Activated CD8-positive, alpha-beta T cell treated with anti-CD3 and anti-CD28 coated beads, Interleukin-2, amount 10 ng/mL, durations not matched to agents 7 days and 5 days (primary cell): ENCODE measurements at places on chromosomes 1 and 21.

DNA sequence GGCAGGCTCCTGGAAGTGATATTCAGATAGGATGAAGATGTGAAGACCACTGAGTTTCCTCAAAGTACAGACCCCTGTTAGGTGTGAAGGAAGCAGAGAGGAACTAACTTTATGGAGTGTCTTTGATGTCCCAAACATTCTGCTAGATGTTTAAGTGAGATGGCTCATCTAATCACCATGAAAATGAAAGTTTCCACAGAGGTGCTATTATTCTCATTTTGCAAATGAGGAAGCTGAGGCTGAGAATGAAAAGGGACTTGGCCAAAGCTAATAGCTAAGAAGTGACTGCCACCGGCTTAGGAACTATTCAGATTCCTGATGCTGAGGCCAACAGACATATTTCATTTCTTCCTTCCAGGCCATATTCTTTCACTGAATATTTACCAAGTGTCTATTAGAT lies 45.9 kb upstream of the WLS start:
- no peaks in the 10 kb centered on the region for H3K27me3 ChIP-seq
- no peak overlapping the region for H3K27ac ChIP-seq
- no peaks in the 10 kb centered on the region for H3K36me3 ChIP-seq
- H3K4me1 ChIP-seq, result no peaks in the 10 kb centered on the region

DNA sequence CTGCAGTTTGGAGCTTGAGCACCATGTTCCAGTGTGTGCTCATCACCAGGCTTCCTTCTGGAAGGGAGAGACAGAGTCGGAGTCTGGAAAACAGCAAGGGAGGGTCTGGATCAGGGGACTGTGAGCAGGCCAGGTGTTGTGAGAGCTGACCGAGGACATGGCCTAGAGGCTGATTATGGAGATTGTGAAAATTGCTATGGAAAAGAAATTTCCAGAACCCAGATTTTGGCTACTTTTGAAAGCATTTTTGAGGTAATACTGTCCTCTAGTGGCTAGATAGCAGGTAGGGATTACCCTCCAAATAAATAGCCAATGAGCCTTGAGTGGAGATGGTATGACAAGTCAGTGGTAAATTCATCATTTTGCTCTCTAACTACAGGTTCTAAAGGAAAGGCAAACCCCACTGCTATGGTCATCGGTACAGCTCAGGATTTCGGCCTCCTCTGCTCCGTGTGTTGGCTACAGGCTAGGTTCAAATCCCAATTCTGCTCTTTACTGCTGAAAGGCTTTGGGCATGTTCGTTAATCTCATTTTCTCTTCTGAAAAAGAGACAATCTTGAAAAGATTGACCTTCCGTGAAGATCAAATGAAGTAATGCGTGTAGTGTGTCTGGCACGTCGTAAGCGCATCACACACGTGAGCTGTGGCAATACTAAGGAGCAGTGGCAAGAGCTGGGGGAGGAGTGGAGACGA lies 1.0 kb upstream of the HAO2 start:
- DNase-seq, result no peak
- H3K27me3 ChIP-seq, result peaks cover 19% of the 10 kb centered on the region
- no peak overlapping the region for H3K4me3 ChIP-seq

DNA sequence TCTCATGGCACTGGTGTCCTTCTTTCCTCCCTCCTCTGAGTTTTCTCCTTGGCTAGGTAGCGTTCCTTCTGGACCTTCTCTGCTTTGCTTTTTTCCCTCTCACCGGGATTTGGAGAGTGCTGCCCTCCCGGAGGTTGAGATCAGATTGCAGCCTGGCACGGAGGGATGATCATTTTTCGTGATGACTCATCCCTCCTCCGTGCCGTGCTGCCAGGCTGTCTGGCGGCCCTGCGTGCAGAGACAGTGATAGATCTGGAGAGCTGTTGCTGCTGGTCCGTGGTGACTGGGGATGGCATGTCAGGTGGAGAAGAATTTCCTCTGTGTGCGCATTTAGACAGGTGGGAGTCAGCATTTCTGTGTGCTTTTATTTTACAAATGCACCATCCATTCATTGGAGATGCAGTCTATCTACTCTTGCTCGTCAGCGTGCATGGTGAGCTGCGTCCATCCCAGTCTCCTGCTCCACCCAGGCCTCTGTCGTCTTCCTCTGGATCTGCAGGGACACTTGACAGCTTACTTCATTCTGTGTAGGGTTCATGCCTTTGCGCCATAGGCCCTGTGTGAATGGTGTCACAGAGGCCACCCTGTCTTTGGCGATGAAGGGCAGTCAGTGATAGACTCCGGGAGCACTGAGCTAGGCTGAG lies 104.4 kb downstream of the PCBP3 start:
- no peaks in the 10 kb centered on the region for H3K27me3 ChIP-seq
- H3K4me1 ChIP-seq, result no peaks in the 10 kb centered on the region
- no peak overlapping the region for H3K4me3 ChIP-seq
- peaks cover 2% of the 10 kb centered on the region for H3K36me3 ChIP-seq
- DNase-seq, result no peak

GRCh38 chr1:178407655-178408054 lies 89.1 kb downstream of the CLEC20A start:
- no peak for DNase-seq
- H3K4me3 ChIP-seq, result no peak overlapping the region
- no peak overlapping the region for H3K27ac ChIP-seq
- H3K36me3 ChIP-seq, result no peaks in the 10 kb centered on the region
- H3K27me3 ChIP-seq, result no peaks in the 10 kb centered on the region

DNA sequence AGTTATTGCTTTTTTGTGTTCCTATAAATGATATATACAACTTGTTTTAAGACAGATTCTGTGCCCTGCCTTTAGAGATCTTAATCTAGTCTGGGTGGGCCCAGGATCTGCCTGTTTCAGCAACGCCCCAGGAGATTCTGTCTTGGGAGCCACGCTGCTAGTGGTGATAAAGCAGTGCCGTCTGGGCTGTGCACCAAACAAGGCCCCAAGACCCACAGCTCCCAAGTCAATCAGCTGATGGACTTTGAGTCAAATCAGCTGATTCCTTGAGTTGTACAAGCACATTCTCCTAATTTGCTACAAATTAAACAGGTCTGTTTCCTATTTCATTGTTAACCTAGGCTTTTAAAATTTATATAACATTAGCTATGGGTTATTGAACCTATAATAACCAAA lies 15.7 kb upstream of the SLC44A3 start:
- peaks cover 6% of the 10 kb centered on the region for H3K27me3 ChIP-seq
- H3K4me3 ChIP-seq, result no peak overlapping the region
- no peak overlapping the region for H3K27ac ChIP-seq
- no peak for DNase-seq

DNA sequence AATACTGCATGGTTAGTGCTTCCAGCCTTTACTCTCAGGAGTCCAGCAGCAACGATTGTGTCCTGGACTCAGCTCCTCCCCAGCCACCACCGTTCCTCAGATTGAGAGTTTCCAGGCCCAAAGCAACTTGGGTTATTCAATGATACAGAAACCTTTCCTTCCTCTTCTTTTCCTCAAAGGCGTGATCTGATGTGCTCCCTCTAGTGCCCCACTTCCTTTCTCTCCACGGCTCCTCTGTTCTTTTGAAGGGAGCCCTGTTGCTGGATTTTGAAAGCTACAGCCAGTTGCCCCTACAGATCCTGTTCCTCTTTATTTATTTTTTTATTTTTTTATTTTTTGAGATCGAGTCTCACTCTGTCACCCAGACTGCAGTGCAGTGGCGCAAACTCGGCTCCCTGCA lies 14.1 kb downstream of the CRP start:
- no peaks in the 10 kb centered on the region for H3K4me1 ChIP-seq
- peaks cover 14% of the 10 kb centered on the region for H3K27me3 ChIP-seq
- no peak for DNase-seq
- no peak overlapping the region for H3K27ac ChIP-seq

DNA sequence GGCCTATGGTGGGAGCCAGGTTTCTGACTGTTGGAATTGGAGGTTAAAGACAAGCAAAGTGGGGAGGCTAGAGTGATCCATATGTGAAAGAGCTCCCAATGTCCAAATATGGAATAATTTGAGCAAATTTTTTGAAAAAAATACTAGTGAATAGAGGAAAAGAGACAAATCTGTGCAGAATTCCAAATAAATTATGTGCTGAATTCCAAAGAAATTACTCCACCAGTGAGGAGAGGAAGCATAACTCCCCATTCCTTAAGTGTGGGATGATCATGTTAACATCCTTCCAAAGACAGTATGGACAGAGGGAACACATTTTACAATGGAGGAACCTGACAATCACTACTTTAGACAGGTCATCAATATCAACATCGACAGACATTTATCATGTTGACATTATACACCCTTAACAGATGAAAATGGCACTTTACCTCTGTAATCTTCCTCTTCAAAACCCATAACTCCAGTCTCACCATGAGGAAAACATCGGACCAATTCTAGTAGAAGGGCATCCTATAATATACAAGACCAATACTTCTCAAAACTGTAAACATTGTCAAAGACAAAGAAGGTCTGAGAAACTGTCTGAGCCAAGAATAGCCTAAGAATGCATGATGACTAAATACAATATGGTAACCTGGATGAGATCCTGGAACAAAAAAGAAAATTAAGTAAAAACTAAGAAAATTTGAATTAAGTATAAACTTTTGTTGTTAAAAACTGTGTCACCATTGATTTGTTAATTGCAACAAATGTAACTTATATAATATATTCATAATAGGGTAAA lies 71.5 kb upstream of the RGS4 start:
- no peaks in the 10 kb centered on the region for H3K4me1 ChIP-seq
- no peaks in the 10 kb centered on the region for H3K27me3 ChIP-seq
- H3K4me3 ChIP-seq, result no peak overlapping the region
- H3K36me3 ChIP-seq, result no peaks in the 10 kb centered on the region
- DNase-seq, result no peak

- H3K27me3 ChIP-seq, result peaks cover 31% of the 10 kb centered on the region
- no peak overlapping the region for H3K27ac ChIP-seq
- no peaks in the 10 kb centered on the region for H3K36me3 ChIP-seq
- no peak for DNase-seq
- H3K4me1 ChIP-seq, result no peaks in the 10 kb centered on the region
Observed at GRCh38 chr1:36709869-36710481, 227.3 kb upstream of the CSF3R start.

- no peak overlapping the region for H3K27ac ChIP-seq
- no peak for DNase-seq
- H3K36me3 ChIP-seq, result no peaks in the 10 kb centered on the region
- peaks cover 8% of the 10 kb centered on the region for H3K27me3 ChIP-seq
- no peaks in the 10 kb centered on the region for H3K4me1 ChIP-seq
Observed at GRCh38 chr1:115210302-115210711, 121.0 kb upstream of the TSPAN2 start.

DNA sequence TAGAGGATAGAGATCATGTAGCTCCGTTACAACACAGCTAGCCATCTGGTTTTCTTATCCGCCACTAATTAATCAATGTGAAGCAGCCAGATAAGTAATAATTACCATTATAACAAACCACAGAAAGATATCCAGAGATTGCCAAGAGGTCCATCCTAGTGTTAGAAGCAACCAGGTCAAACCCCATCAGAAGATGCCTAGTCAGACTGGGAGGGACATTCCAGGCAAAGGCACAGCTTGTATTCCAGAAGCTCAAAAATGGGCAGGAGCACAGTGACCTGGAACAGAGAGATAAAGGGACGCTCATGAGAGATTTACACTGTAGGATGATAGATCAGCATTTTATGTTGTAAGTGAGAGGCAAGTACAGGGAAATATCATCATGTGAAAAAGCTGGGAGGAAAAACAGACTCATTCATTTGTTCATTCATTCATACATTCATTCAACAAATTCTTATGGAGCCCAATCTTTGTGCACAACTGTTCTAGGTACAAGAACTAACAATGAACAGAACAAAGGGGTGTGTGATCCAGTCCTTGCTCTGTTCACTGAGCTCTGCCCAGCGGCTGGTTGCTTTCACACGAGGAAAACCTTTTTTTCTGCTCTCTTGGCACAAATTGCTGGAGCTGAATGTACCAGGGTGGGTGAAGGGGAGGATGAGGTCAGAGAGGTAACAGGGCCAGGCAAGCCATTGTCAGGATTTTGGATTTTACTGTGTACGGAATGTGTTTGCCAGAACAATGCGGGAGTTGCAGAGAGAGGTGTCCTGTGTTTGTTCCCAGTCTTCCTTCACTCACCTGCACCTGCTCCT lies 240.8 kb upstream of the FGGY start:
- H3K27me3 ChIP-seq, result no peaks in the 10 kb centered on the region
- H3K27ac ChIP-seq, result no peak overlapping the region
- H3K4me3 ChIP-seq, result no peak overlapping the region

DNA sequence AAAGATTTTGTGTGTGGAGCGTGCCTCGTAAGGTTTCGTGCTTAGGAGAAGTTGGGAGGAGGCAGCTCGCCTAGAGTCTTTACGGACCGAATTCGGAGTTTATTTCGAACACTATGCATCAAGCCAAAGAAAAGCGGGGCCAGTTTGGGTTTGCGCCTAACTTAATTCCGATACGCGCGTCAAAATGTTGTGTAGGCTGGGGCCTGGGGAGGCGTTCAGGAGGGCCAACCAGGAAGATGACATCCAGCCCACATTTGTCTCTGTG lies 6.4 kb downstream of the FOXD2 start:
- peak overlapping the region; percentile 31 for H3K4me3 ChIP-seq
- peaks cover 21% of the 10 kb centered on the region for H3K27me3 ChIP-seq
- peak overlapping the region; percentile 12 for H3K27ac ChIP-seq
- no peak for DNase-seq
- no peaks in the 10 kb centered on the region for H3K36me3 ChIP-seq
- peaks cover 16% of the 10 kb centered on the region for H3K4me1 ChIP-seq

GRCh38 chr1:170204121-170204520 lies 58.4 kb downstream of the NTMT2 start:
- no peak overlapping the region for H3K4me3 ChIP-seq
- no peak overlapping the region for H3K27ac ChIP-seq
- no peaks in the 10 kb centered on the region for H3K36me3 ChIP-seq
- DNase-seq, result no peak
- H3K27me3 ChIP-seq, result peaks cover 5% of the 10 kb centered on the region

DNA sequence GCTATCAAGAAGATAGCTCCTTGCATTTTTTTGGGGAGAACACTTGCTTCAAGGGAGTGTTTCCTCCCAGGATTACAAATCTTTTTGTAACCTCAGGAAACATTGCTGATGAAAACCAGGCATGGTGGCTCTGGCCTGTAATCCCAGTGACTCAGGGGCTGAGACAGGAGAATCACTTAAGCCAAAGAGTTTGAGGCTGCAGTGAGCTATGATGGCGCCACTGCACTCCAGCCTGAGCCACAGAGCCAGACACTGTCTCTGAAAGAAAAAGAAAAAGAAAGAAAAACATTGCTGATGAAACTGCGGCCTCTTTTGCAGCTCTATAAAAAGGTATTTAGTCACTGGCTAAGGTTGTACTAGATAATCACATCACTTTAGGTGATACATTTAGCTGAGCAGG lies 7.3 kb downstream of the RNU1-2 start:
- no peak for DNase-seq
- H3K4me1 ChIP-seq, result peaks cover 9% of the 10 kb centered on the region
- H3K27ac ChIP-seq, result no peak overlapping the region
- peaks cover 4% of the 10 kb centered on the region for H3K36me3 ChIP-seq
- H3K27me3 ChIP-seq, result no peaks in the 10 kb centered on the region
- H3K4me3 ChIP-seq, result no peak overlapping the region

GRCh38 chr1:42145389-42145716 lies 7.9 kb upstream of the GUCA2B start:
- H3K27me3 ChIP-seq, result peaks cover 1% of the 10 kb centered on the region
- H3K27ac ChIP-seq, result no peak overlapping the region
- DNase-seq, result no peak
- peaks cover 6% of the 10 kb centered on the region for H3K4me1 ChIP-seq
